ENCODE measurements at places on chromosomes 1 and 21. TPM values are rescaled to one million over a fixed set of nuclear protein-coding genes. Genes with fewer than 3 reads are reported as not detected.

The LBR gene
- polyA plus RNA-seq, result 18.0 TPM

The DNASE2B gene
- not detected for polyA plus RNA-seq

The LRRC71 gene
- polyA plus RNA-seq, result not detected

The TRPM2 gene
- 1.2 TPM for polyA plus RNA-seq

The IL19 gene
- polyA plus RNA-seq, result 0.22 TPM

The OR10Z1 gene
- not detected for polyA plus RNA-seq

All from esophagus (tissue), 2 donors.